ENCODE measurements at places on chromosomes 11 and 22. TPM values are rescaled to one million over a fixed set of nuclear protein-coding genes. Genes with fewer than 3 reads are reported as not detected.
A peak's percentile ranks its signal among the peaks of the same experiment; 100 is the strongest.

- H3K4me1 ChIP-seq, result no peaks in the 10 kb centered on the region
- no peak overlapping the region for H3K4me3 ChIP-seq
- H3K36me3 ChIP-seq, result no peaks in the 10 kb centered on the region
Measured at GRCh38 chr11:116355104-116355503, 417.7 kb downstream of the BUD13 start.

GRCh38 chr11:28461338-28461737, 353.1 kb downstream of the METTL15 start:
- H3K4me3 ChIP-seq, result no peak overlapping the region
- no peak overlapping the region for H3K27ac ChIP-seq
- H3K36me3 ChIP-seq, result no peaks in the 10 kb centered on the region
- no peaks in the 10 kb centered on the region for H3K27me3 ChIP-seq
- no peaks in the 10 kb centered on the region for H3K4me1 ChIP-seq

- H3K4me1 ChIP-seq, result no peaks in the 10 kb centered on the region
- H3K4me3 ChIP-seq, result no peak overlapping the region
- H3K27ac ChIP-seq, result no peak overlapping the region
- DNase-seq, result no peak
- peaks cover 1% of the 10 kb centered on the region for H3K36me3 ChIP-seq
- no peaks in the 10 kb centered on the region for H3K27me3 ChIP-seq
Measured at GRCh38 chr22:17969701-17970113, 54.7 kb downstream of the MICAL3 start.

- peaks cover 6% of the 10 kb centered on the region for H3K36me3 ChIP-seq
- H3K4me3 ChIP-seq, result no peak overlapping the region
- H3K27ac ChIP-seq, result no peak overlapping the region
Measured at GRCh38 chr11:786235-787083, 3.4 kb downstream of the CEND1 start.

DNA sequence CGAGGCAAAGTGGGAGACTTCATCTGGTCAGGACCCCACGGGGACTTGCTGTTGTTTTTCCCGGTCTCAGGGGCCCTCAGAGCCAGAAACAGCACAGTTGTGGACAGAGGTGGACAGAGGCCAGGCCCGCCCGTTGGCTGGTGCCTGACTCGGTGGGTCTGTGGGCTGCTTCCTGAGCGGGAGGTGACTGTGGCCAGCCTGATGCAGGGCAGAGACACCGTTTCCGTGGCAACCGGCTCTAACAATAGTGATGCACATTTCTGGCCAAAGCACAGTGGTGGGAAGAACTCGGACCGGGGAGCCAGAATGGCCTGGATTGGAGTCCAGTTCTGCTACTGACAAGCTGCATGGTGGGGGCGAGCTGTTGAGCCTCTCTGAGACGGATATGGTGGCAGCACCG, 58.7 kb upstream of the ATXN10 start:
- peaks cover 1% of the 10 kb centered on the region for H3K27me3 ChIP-seq
- H3K36me3 ChIP-seq, result no peaks in the 10 kb centered on the region
- H3K27ac ChIP-seq, result no peak overlapping the region
- no peak overlapping the region for H3K4me3 ChIP-seq
- peaks cover 6% of the 10 kb centered on the region for H3K4me1 ChIP-seq
- no peak for DNase-seq

- DNase-seq, result peak; percentile 72
- H3K27ac ChIP-seq, result no peak overlapping the region
- no peaks in the 10 kb centered on the region for H3K36me3 ChIP-seq
- peaks cover 5% of the 10 kb centered on the region for H3K4me1 ChIP-seq
Measured at GRCh38 chr22:41565403-41566054, 4.7 kb downstream of the CSDC2 start.

DNA sequence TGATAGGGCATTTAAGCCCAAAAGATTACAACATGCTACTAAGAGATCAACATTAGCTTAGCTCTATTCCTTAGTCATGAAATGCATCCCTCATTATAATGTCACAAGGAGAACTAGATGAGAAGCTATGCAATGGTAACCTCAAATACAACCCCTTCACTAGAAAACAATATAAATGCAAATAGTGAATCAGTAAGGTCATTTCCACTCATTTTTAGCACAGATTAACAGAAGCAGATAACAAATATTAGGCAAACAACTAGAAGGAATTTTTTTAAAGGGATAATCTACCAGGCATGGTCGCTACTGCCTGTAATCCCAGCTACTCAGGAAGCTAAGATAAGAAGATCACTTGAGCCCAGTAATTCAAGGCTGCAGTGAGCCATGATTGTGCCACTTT, 28.2 kb downstream of the SIK3 start:
- H3K27me3 ChIP-seq, result no peaks in the 10 kb centered on the region
- no peak overlapping the region for H3K4me3 ChIP-seq

OR52E1 gene
- total RNA-seq, result not detected

DEPDC7 gene
- total RNA-seq, result 2.8 TPM

LDHAL6A gene
- total RNA-seq, result not detected

NLRP14 gene
- 0.11 TPM for total RNA-seq

Data from activated CD8-positive, alpha-beta T cell treated with anti-CD3 and anti-CD28 coated beads for 36 hours (primary cell).